PC-9 (cell line): ENCODE measurements at places on chromosomes 2 and 18. TPM values are rescaled to one million over a fixed set of nuclear protein-coding genes. Genes with fewer than 3 reads are reported as not detected.

Gene NT5C1B
- total RNA-seq = not detected in 2 replicates

Gene TBR1
- not detected in 2 replicates for total RNA-seq

Gene CNTNAP5
- total RNA-seq = not detected in 2 replicates

Gene GBX2
- total RNA-seq = not detected in 2 replicates
